ENCODE measurements at places on chromosomes 12 and 14.

GRCh38 chr12:20438299-20438779, 70.0 kb downstream of the PDE3A start:
- DNase-seq, result no peak

DNA sequence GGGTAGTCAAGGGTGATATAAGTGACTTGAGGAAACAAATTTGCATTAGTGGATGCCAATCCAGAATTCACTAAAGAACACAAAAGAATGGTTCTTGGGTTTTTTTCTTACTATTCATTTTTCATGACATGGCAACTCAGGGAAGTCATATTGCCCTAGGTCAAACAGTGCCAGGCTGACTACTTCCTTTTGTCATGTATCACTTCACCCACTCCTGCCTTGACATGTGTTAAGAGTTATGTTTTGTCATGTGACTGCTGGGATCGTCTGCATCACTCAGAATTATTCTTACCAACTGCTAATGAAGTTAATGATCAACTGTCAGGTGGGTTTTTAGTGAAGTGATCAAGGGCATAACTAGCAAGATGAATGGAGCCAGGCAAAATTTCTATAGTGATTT, 74.2 kb downstream of the PRORP start:
- DNase-seq, result no peak

GRCh38 chr12:107736914-107737313, 24.0 kb downstream of the PRDM4 start:
- DNase-seq, result no peak

DNA sequence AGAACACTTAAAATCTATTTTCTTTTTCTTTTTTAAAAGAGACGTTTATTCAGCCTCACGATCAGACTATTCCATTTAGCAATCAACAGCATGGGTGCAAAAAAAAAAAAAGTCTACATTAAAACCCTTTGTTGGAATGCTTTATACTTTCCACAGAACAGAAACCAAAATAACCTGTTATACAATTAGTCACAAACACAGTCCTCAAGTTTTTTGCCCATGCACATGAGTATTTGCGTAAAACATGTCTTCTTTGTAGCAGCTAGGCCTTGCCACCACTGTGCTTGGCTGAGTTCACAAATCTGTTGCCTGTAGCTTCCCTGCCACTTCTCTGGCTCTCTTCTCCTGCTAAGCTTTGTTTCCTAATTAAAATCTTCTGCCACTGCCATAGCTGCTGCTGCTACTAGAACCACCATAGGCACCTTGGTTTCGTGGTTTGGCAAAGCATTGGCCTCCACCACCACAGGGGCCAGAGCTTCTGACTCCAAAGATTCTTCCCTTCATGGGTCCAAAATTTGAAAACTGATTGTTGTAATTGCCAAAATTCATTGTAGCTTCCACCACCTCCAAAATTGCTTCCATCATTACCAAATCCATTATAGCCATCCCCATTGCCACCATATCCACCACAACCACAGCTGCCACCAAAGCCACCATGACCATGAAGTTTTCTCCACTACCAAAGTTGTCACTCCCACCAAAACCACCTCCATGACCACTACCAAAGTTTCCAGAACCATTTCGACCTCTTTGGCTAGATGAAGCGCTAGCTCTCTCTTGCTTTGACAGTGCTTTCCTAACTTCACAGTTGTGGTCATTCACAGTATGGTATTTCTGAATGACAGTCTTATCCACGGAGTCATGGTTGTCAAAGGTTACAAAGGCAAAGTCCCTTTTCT, 38.1 kb downstream of the KLRG1 start:
- DNase-seq, result peak; percentile 43

DNA sequence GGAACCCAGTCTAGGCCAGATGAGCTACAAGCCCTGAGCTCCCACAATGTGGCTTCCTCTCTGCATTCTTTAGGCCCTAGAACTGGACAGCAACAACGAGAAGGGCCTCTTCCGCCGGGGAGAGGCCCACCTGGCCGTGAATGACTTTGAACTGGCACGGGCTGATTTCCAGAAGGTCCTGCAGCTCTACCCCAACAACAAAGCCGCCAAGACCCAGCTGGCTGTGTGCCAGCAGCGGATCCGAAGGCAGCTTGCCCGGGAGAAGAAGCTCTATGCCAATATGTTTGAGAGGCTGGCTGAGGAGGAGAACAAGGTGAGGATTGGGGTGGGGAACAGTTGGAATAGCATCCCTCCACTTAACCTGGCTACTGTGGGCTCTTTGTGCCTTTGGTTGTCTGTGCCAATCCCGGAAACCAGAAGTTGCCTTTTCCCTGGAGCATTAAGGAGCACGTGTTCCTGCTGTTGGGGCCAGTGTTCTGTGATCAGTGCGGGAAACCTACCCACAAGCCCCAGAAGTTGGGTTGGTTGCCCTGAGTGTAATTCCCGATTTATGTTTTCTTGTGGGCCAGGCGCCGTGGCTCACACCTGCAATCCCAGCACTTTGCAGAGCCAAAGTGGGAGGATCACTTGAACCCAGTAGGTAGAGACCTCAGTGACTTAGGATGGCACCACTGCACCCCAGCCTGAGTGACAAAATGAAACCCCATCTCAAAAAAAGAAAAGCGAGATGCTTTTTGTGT, 6.4 kb downstream of the FKBP4 start:
- no peak for DNase-seq

DNA sequence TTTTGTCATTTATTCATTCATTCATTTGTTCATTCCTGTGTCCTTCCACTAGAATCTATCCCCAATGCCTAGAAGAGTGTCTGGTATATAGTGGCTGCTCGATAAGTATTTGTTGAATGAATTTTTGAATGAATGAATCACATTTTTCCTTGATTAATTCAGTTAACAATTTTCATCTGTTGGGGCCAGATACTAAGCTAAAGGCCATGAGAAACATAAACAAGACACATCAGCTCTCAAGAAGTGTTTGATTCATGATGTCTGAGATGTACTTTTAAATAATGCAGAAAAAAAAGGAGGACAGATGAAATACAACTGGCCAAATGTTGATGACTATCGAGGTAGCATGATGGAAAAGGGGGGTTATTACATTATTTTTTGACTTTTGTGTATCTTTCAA, 48.1 kb upstream of the TMED10 start:
- no peak for DNase-seq

GRCh38 chr12:108826101-108826806, 31.1 kb downstream of the SSH1 start:
- DNase-seq, result no peak

DNA sequence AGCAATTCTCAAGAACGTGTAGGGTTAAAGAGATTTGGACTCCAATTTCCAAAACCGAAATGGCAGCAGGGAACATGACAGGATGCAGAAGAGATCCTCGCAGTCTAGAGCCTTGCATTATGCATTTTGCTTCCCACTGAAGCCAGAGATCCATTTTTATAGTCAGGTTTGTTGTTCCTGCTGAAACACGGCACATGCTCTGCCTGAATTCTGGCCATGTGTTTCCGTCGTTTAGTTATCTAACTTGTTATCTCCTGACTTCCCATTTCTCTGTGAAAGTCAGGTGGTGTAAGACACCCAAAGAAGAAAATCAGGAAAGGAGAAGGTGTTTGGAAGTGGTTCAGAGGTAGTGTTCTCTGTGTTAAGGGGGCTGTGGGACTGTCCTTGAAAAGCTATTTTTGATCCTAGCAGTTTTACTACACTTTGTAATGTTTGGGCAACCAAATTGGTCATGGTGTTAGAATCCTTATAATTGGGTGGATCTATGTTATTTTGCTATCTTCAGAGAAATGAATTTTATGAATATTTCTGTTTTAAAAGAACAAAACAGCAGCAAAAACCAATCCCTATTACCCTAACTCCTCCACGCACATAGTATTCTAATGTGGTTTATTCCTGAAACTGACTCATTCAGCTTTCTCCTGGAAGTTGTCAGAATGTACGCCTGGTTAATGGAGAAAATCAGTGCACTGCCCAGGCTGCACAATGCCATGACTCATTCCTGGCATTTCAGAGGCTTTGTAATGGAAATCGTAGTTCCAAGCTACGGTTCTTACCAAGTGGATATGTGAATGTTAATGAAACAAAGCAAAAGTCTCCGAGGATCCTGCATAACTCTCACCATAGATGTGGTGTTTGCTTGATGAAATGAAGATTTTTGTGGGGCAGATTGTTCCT, 110.1 kb downstream of the SAMD4A start:
- DNase-seq, result no peak

DNA sequence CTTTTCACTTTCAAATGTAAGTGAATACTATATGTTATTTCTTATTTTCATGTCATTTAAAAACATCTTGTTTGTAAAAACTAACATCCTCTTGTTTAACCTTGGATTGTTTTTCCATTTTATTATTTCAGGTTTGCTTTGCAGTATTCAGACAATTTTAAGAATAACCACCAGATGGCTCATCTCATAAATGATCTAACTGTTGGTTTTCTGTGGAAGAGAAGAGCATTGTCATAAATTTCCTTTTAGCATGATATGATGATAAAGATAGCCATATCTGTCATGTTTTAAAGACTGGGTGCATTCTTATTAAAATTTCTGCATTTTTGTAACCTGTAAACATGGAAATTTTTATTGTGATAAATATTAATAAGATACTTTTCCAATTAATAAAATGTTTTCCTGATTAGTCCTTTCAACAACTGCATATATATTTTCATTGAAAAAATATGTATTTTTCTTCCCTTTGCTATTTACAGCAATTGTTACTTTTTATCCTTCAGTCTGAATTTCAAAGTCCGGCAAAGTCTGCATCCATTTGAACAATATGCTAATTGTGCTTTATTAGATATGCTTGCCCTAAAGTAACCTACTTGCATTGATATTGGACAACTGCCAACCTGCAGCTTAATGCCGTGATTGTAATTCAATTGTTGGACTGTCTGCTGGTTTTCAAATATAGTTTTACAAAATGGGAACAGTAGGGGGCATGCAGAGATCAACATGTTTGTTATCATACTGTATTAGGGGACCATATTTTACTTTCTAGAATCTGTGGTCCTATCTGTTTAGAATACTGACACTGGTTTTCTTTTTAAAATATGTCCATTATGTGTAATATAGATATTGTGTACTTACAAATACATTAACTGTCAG, 163.4 kb downstream of the GARIN6 start:
- no peak for DNase-seq

DNA sequence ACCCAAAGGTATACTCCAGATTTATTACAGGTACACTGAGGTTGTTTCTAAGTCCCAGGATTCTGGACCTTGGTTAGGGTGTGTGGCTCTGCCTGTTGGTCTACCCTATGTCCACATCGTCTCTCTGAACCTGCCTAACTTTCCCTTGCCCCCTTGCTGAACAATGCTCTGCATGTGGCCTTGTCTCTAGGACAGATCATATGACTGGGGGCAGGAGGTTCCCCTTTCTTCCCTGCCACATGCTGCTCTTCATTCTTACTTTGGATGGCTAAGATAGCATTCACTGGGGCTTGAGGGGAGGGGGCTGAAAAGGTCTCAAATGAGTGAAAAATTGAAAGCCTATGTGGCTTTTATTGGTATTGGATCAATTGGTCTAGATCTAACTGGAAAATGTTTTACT, 49.2 kb downstream of the MBIP start:
- DNase-seq, result no peak

GRCh38 chr12:31519511-31519910, 71.4 kb downstream of the DENND5B start:
- no peak for DNase-seq

GRCh38 chr14:43407706-43408105, 1099.4 kb downstream of the FSCB start:
- DNase-seq, result no peak

GRCh38 chr14:52553671-52554575, 1.3 kb downstream of the GPR137C start:
- DNase-seq, result peak; percentile 60

All from stimulated activated CD8-positive, alpha-beta memory T cell treated with anti-CD3 and anti-CD28 coated beads, Interleukin-7, amount 100 ng/mL, for 48 hours (primary cell).